ENCODE measurements at places on chromosomes 12 and 14. TPM values are rescaled to one million over a fixed set of nuclear protein-coding genes. Genes with fewer than 3 reads are reported as not detected.

Gene TOMM20L
- not detected for total RNA-seq

Gene IFI27
- total RNA-seq: 1.6 TPM

Gene KRT72
- not detected for total RNA-seq

Gene SYNDIG1L
- total RNA-seq: not detected

Gene CISTR
- total RNA-seq: not detected

Gene TARBP2
- 41.0 TPM for total RNA-seq

Gene C12orf50
- 0.16 TPM for total RNA-seq

Gene EXOC5
- total RNA-seq: 78.0 TPM

Gene LMNTD1
- total RNA-seq: not detected

Gene MTA1
- 148 TPM for total RNA-seq

Gene DIO3
- total RNA-seq: not detected

Gene GPR162
- total RNA-seq: 0.76 TPM

Gene AKAP6
- 2.1 TPM for total RNA-seq

Gene PZP
- not detected for total RNA-seq

Gene KRT74
- not detected for total RNA-seq

Gene KCNA5
- not detected for total RNA-seq

Gene KRT6B
- not detected for total RNA-seq

Gene CLEC14A
- total RNA-seq: not detected

Gene AGAP2
- total RNA-seq: 23.8 TPM

Gene IL22
- 0.64 TPM for total RNA-seq

Gene DTX1
- 1.1 TPM for total RNA-seq

Gene AQP2
- not detected for total RNA-seq

Gene RNASE2
- total RNA-seq: not detected

Gene A2M
- total RNA-seq: not detected

Gene CDCA3
- total RNA-seq: 62.5 TPM

Gene KRT84
- not detected for total RNA-seq

Gene TMPRSS12
- not detected for total RNA-seq

Gene INHBC
- total RNA-seq: not detected

Gene GSG1
- total RNA-seq: not detected

Gene GOLT1B
- 34.1 TPM for total RNA-seq

Gene HOXC12
- total RNA-seq: not detected

Gene NOS1
- total RNA-seq: not detected

Gene CSAD
- total RNA-seq: 11.8 TPM

Gene ARHGDIB
- total RNA-seq: 665 TPM

Gene NKX2-8
- total RNA-seq: not detected

Gene ALKBH2
- 43.8 TPM for total RNA-seq

Gene DHRS2
- total RNA-seq: 11.6 TPM

Gene LRFN5
- not detected for total RNA-seq

Gene CDKL1
- total RNA-seq: 7.4 TPM

Gene WSCD2
- not detected for total RNA-seq

Gene GNB3
- total RNA-seq: 0.10 TPM

Gene BCL2L14
- total RNA-seq: 3.8 TPM

Gene RGS6
- 0.10 TPM for total RNA-seq

Gene RPL41
- 5,630 TPM for total RNA-seq

Gene ADGRD1
- total RNA-seq: not detected

Gene MMP17
- total RNA-seq: not detected

Gene SLC17A8
- not detected for total RNA-seq

Gene MBIP
- 33.1 TPM for total RNA-seq

Gene MIP
- not detected for total RNA-seq

Gene VRTN
- total RNA-seq: not detected

Gene FGF23
- total RNA-seq: not detected

Gene SERPINA5
- total RNA-seq: not detected
